ENCODE measurements at places on chromosomes 12 and 14.

DNA sequence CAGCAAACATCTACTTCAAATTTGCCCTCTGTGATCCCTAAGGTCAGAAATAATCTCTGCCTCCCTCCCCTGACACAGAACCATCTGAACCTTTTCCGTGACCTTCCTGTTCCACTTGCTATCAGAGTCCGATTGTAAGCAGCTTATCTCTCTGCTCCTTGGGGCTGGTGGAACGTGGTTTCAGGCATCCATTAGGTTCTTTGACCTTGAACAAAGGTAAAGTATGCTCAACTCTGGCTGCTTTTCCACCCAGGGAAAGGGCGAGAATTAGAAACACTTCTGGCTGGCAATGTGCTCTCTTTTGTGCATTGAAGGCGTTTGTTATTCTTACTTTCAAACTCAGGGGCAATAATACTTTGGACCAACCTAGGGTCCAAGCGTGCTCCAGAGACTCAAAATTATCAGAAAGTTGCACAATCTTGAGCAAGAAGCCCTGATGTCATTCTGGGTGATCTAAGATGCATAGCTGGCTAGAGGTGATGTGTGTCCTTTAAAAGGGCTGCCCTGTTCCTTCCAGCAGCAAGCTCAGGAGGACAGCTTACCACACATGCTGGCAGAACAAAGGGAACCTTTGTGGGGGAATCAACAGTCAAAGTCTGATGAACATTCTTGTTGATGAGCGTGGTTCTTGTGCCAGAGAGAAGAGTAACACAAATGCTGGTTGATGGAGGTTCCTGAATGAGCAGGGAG is 29.8 kb downstream of the ADGRD1 start:
- no peak for DNase-seq

GRCh38 chr14:69574263-69574953 is at the start of gene CCDC177:
TSS of gene CCDC177 (minus strand) at chr14:69574871. CDS start at chr14:69573622, 1,249 bp downstream.
- peak; percentile 73 for DNase-seq

GRCh38 chr12:54592316-54592715 is 3.9 kb upstream of the PPP1R1A start:
- no peak for DNase-seq

DNA sequence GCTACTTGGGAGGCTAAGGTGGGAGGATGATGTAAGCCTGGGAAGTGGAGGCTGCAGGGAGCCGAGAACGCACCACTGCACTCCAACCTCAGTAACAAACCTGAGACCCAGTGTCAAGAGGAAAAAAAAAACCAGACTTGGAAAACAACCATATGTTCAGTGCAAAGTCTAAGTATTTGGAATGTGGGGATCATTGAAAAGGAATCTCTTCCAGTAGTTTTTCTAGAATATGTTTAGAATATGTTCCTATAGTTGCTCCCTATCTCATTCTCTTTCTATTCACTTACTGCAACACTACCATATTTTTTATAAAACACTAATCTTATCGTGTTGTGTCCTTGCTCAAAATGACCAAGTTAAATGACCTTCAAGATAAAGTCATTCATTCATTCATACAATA is 423.5 kb upstream of the SOX5 start:
- no peak for DNase-seq

DNA sequence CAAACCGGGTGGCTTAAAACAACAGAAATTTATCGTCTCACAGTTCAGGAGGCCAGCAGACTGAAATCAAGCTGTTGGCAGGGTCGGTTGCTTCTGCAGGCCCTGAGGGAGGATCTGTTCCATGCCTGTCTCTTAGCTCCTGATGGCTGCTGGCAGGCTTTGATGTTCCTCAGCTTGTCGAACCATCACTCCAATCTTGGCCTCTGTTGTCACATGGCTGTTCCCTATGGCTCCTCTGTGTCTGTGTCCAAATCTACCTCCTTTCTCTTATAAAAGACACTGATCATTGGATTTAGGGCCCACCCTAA is 14.0 kb downstream of the NFATC4 start:
- no peak for DNase-seq

GRCh38 chr14:79842270-79842669 is 369.0 kb downstream of the DIO2 start:
- DNase-seq: no peak

- no peak for DNase-seq
Observed at GRCh38 chr14:39762576-39763401, 330.6 kb upstream of the FBXO33 start.

- DNase-seq: no peak
Observed at GRCh38 chr12:1972260-1972659, 32.0 kb downstream of the DCP1B start.

DNA sequence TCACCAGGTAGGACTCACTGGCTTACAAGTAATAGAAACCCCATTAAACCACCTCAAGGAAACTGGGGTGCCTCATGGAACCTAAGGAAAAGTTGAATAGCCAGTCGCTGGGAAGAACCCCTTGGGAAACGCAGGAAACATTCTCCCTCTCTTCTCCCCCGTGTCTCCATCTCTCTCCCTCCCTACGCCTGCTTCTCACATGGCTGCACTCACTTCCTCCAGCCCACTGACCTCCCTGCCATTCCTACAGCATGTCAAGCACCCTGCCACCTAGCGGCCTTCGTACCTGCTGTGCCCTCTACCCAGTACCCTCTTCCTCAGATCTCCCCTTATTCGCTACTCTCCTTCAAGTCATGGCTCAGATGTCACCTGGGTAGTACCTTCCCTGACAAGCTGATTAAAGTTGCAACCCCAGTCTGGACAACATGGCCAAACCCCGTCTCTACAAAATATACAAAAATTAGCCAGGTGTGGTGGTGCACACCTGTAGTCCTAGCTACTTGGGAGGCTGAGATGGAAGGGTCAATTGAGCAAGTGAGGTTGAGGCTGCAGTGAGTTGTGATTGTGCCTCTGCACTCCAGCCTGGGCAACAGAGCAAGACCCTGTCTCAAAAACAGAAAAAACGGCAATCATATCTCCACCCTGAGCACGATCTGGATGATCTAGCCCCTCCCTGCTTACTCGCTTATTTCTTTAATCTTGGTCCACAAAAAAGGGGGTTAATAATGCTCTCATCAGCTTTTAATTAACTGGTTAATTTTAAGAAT is 6.4 kb upstream of the DTX1 start:
- DNase-seq: no peak

- no peak for DNase-seq
Observed at GRCh38 chr14:64681796-64682710, 22.2 kb upstream of the PLEKHG3 start.
